ENCODE measurements at places on chromosomes 6 and 20.

- no peak for DNase-seq
These were observed 9.6 kb downstream of the CLDN20 start for GRCh38 chr6:155273431-155273830.

DNA sequence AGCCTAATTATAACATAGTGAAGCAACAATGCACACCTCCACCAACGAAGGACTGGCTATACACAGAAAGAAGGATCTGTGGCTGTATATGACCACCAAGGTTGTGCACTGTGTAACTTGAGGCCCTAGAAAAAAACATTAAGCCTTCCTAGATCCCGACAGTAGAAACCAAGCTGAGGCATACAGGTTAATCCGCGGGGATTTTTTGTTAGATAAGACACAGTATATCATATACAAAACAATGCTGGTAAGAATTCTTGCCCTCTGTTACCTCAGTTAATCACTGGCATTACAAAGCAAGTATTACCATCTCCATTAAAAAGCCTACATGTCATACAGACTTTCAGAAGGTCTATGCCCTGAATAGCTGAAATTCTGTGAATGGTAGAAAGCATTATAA lies 228.8 kb downstream of the TBC1D32 start:
- DNase-seq: no peak

DNA sequence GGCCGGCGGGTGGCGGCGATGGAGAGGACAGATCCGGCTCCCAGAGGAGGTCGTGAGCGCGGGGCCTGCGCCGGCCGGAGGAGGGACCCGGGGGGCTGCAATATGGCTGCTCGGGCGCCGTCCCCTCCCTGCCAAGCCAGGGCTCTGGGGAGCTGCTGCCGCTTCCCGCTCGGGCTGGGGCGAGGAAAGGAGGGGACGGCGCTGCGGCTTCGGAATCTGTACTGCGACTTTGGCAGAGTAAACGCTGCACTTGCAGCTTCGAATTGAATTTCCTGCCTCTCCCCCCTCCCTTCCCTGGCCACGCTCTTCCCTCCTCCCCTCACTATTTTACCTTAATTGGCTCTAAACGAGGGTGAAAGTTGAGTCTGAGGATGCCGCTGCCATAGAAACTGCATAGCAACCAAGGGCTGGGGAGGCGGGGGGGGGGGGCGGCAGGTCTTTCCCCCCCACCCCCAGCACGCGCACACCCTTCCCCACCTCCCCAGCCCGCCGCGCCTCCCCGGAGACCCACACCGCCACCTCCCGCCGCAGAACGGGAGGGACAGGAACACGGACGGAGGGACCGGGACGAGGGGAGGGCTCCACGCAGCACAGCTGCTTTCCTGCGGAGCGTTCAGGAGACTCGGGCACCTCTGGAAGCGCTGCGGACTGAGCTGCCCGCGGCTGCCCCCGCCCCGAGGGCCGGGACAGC lies 93.9 kb downstream of the RNASET2 start:
- DNase-seq: no peak

GRCh38 chr6:163525926-163526325 lies 111.4 kb downstream of the QKI start:
- no peak for DNase-seq

- no peak for DNase-seq
These were observed 34.5 kb downstream of the NUDT3 start for GRCh38 chr6:34357937-34358336.

GRCh38 chr6:163302747-163303146 lies 111.8 kb upstream of the QKI start:
- no peak for DNase-seq

- DNase-seq: no peak
These were observed 87.2 kb downstream of the CD40 start for GRCh38 chr20:46205349-46205748.

- no peak for DNase-seq
These were observed 30.5 kb upstream of the HFE start for GRCh38 chr6:26056583-26057350.

DNA sequence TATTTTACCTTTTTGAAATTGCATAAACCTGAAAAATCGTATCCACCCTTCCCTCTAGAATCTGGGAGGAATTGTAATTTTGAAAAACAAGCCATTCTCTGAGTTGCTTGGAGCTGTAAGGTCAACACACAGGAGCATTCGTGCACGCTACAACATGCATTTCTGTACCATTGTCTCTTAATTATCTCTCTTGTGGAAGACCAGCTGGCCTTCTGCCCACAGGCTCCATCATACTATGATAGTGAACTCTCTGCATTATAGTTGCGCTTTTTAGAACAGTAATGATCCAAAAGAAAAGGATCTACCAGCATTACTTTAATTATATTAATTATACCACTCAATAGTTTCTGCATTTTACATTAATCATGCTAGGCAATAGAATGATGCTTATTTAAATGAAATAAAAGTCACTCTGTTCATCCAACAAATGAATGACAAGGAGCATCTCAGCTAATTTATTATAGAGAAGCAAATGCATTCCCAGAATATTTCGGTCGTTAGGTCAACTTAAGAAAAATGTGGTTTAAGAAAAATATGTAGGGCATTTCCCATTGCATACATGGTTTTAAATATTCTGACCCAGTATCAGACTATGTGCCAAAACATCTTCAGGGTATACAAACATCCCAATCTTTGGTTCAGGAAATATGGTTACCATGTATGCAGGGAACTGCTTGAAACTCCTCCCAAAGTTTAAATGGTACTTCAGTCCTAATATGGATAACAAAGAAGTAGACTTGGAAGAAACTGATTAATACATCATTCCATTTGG lies 263.5 kb downstream of the TFAP2A start:
- DNase-seq: no peak

- no peak for DNase-seq
These were observed 808 bp downstream of the ILRUN start for GRCh38 chr6:34695729-34696188.

DNA sequence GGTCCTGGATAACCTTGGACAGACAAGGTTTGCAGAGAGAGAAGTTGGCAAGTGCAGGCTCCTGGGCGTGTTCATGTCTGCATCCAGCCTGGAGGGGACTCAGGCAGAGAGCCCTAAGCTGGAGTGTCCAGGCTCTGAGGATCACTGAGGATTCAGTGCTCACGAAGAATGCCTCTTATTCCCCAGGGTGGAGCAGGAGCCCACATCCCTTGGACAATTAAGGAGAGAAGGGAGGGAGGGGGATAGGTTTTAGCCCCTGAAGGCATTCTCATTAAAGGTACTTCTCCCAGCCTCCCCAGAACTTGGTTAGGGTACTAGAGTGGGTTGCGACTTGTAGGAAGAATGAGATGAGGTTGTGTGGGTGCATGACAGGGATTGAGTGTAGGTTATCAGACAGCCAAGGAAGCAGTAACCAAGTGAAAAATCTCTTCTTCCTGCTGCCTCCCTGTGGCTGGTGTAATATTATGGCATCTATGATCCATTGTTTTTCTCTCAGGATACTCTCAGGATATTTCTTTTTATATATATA lies 680 bp downstream of the HLA-DPB1 start:
- no peak for DNase-seq

DNA sequence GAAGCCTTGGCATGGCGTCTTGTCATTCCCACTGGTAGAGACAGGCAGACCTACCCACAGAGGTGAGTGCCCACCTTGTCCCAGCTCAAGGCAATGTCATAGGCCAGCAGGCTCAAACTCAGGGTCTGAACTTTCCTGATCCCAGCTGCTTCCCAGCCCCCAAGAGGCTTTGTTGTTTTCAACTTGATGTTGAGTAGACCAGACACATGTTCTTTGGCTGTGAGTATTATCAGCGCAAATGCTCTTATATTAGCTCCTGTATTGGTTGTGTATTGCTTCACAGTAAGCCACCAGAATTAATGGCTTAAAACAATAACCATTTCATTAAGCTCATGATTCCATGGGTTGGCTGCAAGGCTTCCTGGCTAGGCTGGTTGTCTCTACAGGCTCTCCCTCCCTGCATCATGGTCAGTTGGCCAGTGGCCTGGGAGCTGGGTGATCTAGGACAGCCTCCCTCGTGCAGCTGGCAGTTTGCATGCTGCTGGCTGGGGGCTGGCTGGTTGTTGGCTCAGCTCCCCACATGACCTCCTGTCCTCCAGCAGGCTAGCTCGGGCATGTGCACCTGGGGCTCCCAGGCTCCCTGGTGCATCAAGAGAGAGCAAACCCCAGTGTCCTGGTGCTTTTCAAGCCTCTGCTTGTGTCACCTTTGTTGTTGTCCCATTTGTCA lies 21.6 kb downstream of the TOX2 start:
- no peak for DNase-seq

- DNase-seq: no peak
These were observed 76.7 kb upstream of the ZFP64 start for GRCh38 chr20:52268184-52268749.

DNA sequence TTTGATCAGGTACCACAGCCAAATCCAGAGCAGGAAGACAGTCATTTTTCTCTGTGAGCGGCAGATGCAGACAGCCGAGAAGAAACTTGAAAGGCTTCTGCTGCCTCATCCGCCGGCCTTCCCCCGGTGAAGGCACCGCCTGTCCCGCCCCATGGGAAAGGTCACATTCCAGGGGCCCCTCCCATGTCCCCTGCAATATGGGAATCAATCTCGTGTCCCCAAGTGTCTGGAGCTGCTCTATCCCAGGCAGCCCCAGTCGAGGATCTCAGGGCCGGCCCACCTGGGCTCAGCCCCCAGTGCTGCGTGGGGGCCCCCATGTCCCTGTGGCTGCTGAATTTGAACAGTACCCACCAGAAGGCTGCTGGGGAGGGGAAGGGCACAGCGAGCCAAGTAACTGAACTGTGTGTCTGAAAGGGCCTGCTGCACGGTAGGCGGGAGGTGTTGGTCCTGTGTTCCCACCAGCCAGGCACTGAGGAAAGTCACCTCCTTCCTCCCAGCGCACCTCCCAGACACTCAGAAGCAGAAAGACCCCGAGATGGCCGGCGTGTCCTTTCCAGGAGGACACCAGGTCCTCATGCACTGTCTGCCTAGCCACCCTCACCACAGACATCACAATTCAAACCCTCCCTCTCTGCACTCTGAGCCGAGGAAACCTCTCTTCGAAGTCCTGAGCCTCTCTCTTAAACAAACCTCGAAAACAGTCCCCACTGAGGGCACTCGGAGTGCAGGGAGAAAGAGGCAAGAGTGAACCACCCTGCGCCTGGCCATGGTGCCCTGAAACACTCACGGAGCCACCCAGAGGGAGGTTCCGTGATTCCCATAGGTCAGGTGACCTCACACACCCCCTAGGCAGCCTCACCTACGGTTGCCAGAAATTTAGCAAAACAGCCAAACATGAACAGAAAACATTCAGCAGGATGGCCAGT lies 99.3 kb downstream of the PSMB1 start:
- DNase-seq: no peak

GRCh38 chr6:124869416-124869815 lies 92.8 kb upstream of the RNF217 start:
- DNase-seq: no peak
